ENCODE measurements at places on chromosomes 6 and 20.
A peak's percentile ranks its signal among the peaks of the same experiment; 100 is the strongest.

DNA sequence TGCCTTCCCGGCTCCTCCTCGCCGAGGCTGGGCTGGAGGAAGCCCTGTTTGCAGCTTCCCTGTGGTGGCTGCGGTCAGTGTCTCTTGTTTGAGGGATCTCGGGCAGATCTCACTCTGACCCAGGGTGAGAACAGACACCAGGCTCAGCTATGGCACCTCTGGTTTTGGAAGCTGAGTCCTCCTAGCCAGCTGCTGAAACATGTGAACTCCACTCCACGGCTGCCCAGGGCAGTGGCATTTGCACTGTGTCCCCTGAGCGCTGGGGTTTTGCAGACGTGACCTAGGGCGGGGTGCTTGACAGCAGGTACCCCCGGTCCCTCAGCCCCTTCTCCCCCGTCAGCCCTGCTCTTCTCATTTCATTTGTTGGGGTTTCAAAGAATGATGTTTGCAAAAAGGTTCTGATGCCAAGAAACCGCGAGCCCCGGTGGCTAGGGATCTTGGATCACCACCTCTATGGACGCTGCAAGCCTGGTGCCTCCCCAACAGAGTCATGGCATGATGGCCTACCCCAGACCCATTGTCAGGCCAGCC, 55.0 kb upstream of the DACT2 start:
- DNase-seq: peak; percentile 55

DNA sequence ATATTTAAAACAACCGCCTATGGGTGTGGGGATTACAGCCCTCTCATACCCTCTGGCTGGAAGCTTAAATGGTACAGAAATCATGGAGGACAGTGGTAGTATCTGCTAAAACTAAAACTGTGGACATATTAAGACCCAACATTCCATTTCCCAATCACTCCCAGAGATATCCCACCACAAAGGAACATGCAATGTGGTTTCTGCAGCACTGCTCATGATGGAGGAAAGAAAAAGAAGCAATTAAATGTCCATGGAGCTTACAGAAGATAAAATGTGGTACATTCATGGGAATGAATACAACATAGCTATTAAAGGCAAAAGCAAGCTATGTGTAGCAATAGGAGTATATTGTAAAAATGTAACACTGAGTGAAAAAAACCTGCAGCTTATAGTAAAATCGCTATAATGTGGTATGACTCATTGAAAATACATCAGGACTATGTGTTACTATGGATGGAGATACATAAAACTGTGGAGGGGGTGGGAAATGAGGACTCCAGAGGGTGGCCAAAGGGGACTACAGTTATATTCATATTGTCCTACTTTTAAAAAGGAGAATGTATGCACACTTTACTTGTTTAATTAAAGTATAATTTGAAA, 22.9 kb upstream of the NNAT start:
- no peak for DNase-seq

GRCh38 chr6:98833307-98834059, 891 bp upstream of the POU3F2 start:
- DNase-seq: peak; percentile 78

DNA sequence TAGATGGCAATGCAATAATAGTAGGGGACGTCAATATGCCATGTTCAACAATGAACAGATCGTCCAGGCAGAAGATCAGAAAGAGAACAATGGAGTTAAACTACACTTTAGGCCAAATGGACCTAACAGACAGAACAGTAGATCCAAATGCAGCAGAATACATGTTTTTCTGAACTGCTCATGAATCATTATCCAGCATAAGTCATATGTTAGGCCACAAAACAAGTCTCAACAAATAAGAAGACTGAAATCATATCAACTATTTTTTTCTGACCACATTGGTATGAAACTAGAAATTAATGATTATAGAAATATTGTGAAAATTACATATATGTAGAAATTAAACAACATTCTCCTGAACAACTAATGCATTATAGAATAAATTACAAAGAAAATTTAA, 10.2 kb upstream of the DEFB125 start:
- no peak for DNase-seq

DNA sequence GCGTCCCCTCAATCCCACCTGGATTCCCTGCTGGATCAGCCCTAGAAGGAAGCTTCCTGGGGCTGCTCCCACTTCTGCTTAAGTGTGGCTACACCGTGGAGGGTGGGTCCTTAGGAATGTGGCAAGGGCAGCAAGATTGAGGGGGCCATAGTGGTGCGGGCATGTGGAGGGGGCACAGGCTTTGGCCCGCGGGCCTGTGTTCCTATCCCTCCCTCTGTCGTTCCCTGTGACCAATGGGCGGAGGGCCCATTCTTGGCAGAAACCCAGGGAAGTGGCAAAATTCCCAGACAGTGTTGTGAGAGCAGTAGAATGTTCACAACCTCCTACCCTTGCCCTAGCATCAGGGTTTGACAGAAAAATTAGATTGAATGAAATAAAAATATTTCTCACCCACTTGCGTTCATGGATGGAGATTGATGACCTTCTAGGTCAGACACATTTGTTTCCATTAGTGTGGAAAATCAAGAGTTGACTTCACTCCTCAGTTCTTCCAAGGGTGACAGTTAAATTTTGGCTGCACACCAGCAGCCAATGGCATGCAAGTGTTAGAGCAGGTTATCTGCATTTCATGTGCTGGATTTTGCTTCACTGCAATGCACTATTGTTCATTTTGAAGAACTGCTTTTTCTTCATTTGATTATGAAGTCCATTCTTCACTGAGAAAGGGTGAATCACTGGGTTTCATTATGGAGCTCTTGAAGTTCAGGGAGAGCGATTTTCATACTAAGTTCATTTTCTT, 49.3 kb upstream of the AHI1 start:
- DNase-seq: no peak
